ENCODE measurements at places on chromosomes 16 and 17.

- peak; percentile 74 for DNase-seq
Measured at GRCh38 chr17:42428141-42428944, 5.3 kb upstream of the CAVIN1 start.

- no peak for DNase-seq
Measured at GRCh38 chr16:65572156-65572555, 450.3 kb upstream of the CDH11 start.

DNA sequence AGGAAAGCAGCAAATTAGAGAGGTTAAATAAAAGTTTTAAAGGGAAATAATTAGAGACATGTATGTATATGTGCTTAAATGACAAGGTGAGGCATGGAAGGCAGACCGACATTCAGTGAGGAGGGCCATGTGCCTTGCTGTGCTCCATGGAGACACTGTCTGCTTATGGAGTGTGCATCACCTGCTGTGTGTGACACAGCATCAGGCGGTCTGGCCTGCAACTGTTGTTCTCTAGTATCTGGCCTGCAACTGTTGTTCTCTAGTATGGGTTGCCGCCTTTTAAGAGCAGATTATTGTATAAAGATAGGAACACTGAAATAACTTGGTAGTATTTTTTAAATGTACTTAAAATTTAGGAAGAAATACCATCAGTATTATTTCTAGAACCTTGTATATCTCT lies 225.1 kb downstream of the LGALS9B start:
- no peak for DNase-seq

DNA sequence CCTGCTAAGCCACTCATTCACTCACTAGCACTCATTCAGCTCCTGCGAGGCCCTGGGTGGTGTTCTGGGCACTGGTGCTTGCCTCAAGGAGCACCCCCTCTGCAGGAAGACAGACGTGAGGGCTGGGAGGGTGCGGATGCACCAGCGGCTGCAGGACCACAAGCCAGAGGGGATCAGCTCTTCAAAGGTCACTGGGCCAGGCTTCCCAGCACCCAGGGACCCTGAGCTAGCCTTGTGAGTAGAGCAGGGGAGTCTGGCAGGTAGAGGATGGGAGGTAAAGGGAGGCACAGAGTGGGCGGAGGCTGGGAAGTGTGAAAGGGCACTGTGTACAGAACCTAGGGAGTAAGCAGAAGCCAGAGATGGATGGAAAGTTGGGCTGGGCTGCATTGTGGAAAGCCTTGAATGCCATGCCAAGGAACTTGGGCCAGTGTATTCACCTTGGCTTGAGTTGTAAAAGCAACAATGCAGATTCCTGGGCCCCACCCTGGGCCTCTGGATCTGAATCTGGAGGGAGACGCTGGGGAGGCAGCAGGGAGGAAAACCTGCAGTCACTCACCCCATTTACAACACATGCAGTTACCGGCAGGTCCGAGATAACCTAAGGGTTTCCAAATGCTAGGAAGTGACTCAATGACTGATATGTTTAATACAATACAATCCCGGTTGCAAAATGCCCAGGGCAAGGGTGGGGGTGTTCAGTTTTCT lies 1.7 kb downstream of the IL4R start:
- DNase-seq = no peak

- no peak for DNase-seq
Measured at GRCh38 chr16:3328643-3329042, 23.3 kb downstream of the ZNF75A start.

All from ecto neural progenitor cell (in vitro differentiated cells).